ENCODE measurements at places on chromosomes 3 and 15. TPM values are rescaled to one million over a fixed set of nuclear protein-coding genes. Genes with fewer than 3 reads are reported as not detected.

The POLG gene
- total RNA-seq: 38.4 TPM

The NOX5 gene
- total RNA-seq: 1.5 TPM

The ZNF502 gene
- 1.7 TPM for total RNA-seq

The SOX2 gene
- total RNA-seq: 40.6 TPM

The FAM43A gene
- 32.1 TPM for total RNA-seq

The GRAMD1C gene
- 6.9 TPM for total RNA-seq

The RAB27A gene
- total RNA-seq: 16.2 TPM

The PLCH1 gene
- 2.1 TPM for total RNA-seq

The MTFMT gene
- total RNA-seq: 15.7 TPM

The SPINK8 gene
- not detected for total RNA-seq

The GOLGA8R gene
- total RNA-seq: 0.66 TPM

The DUOXA2 gene
- 6.3 TPM for total RNA-seq

The AQR gene
- total RNA-seq: 29.4 TPM

The CLSTN2 gene
- total RNA-seq: 5.0 TPM

The HRH1 gene
- total RNA-seq: 4.3 TPM

Measured in esophagus squamous epithelium (tissue), 5 donors.